Epithelial cell of esophagus (primary cell): ENCODE measurements at places on chromosomes 2 and 18.
A peak's percentile ranks its signal among the peaks of the same experiment; 100 is the strongest.

GRCh38 chr2:136248907-136249306 is 131.0 kb upstream of the CXCR4 start:
- DNase-seq: no peak

DNA sequence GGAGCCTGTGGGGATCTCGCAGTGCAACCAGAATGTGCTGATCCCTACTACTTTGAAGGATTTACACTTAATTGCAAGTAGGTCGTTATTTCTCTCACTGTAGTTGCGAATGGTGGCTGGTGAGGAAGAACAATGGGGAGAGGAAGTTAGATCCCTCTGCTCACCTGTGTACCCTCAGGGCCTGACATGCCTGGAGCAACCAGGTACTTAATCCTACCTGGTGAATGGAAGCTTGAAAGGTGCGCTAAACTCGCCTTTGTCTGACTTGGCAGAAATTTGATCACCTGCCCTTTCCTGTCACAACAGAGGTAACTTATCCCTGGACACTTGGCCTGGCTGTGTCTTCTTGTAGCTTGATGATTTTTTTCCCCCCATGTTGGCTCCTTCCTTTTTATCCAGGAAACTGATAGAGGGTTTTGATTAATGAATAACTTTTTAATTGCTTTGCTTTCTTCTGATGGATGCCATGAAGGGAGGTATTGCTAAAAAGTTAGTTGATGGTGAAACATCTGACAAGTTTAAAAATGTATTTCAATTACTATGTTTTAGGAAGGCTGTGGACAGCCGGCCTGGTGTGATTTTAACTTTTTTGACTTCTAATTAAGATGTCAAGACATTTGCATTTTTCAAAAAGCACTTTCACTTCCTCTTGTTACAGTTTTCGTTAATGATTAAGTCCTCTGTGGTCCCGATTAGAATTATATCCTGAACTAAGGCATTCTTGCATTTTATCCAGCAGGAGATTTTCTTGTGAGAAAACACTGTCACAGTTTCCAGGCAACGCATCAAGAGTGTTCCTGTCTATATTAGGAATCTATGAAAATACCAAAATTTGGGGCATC is 9.2 kb downstream of the SGPP2 start:
- peak; percentile 72 for DNase-seq

- no peak for DNase-seq
Observed at GRCh38 chr2:183123959-183124221, 353 bp upstream of the NUP35 start.

GRCh38 chr2:211900000-211900399 is 638.6 kb downstream of the ERBB4 start:
- DNase-seq: no peak

GRCh38 chr2:176652300-176653182 is 383.3 kb downstream of the MTX2 start:
- peak; percentile 63 for DNase-seq

DNA sequence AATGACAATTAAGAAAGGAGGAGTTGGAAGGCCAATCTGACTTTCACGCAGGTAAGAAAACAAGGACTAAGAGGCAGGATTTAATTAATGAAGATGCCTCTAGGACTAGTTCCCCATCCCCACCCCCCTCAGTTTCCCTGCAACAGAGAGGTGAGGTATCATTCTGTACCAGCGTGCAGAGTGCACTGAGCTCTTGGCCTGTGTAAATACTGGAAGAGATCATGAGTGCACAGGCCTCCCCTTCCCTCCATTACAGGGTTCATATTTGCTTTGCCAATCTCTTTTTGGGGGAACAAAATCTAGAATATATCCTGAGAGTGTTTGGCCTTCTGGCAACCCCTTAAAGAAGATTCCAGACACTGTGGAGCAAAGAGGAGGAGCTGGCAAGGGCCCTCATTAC is 60.9 kb downstream of the MMADHC start:
- no peak for DNase-seq

DNA sequence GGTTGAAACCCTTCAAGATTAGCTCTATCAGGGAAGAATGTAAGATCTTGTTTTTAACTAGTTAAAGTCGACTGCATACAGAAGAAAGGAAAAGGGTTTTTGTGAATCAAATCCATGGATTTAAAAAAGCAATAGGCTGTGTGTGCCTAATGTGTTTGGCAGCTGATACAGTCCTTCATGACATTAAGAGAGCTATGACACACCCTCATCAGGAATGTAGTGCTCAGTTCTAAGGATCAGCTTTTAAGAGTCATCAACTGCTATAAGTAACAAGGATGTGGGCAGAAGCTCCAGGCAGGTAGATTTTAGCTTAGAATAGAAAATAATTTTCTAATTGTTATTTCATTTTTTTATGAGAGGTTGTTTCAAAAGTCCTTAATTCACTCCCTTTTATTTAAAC is 52.9 kb downstream of the PPP1R1C start:
- DNase-seq: peak; percentile 86

DNA sequence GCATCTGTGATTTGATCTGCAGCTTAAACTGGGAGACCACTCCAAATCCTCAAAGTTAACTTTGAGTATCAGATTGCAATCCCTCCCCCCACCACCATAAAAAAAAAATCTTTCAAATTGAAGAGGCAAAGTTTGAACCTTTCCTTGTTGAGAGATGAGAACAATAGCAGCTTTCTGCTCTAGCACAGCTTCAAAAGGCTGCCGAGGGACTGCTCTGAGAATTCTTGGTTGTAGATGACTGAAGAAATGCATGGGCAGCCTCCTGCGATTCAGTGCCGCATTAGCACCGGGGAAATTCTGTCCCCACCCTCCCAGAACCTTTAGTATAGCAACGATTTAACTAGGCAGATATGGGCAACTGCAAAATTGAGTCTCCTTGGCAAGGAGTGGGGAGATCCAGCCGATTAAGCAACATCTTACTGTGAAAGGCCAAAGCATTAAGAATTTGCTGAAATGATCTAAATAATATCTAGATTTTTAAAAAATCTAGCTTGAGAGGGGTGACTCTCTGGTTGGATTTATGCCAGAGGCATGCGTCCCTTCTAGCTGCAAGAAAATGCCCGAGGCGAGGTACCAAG is 3.9 kb upstream of the SP5 start:
- no peak for DNase-seq

DNA sequence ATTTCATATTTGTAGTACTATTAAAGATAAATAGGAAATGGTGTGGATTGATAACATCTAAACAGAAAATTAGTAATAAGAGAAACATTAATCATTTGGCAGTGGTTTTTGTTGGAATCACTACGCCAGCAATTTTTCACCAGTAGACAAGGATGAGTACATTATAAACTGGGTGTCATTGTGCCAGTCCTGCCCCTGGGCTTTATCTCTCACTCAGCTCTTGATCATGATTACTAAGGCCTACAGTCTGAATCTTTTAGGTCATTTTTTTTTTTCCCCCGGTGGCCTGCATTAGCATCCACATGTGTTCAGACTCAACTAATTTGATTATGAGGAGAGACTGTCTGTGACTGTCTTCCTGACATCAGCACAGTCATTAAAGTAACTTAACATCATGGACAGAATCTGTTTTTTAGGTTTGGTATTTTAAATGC is 16.2 kb downstream of the GULP1 start:
- no peak for DNase-seq

DNA sequence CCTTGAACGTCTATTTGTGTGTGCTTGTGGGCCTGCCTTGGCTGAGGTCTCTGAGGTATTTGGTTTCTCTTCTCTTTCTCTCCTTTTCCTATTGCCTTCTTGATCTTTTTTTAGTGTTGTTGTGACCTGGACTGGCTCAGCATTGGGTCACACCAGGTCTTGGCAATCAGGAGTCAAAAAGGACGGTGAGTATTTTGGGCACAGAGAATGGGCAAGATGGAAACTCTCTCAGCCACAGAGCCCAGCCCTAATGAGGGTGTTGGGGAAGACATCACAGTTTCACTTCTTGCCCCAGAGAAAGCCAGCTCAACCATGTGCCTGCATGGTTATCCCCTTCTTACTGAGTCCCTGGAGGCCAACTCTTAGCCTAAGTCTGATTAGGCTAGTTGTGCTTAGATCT is 13.7 kb upstream of the INO80C start:
- DNase-seq: no peak

- no peak for DNase-seq
Observed at GRCh38 chr18:76412818-76413565, 82.0 kb downstream of the ZNF516 start.

DNA sequence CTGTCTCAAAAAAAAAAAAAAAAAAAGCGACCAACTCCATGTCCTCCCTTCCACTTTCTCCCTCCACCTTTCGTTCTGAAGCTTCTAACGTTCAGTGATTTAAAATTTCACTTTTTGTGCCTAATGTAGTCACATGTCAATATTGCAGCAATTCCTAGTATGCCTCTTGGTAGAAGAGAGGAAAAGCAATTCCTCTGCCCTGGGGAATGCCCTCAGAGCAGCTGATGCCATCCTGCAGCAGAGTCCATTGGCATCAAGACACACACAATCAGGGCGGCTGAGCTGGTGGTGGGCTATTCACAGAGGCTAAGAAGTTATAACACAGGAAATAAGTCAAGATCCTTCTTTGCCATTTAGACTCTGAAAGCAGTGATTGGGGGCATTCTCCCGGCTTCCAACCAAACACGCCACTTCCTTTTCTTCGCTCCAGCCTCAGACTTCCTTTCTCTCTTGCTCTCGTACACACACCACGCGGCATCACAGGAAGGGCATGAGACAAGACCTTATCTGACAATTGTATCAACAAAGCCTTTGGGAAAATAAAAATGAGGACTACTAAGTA is 71.9 kb downstream of the MOGAT1 start:
- DNase-seq: no peak

DNA sequence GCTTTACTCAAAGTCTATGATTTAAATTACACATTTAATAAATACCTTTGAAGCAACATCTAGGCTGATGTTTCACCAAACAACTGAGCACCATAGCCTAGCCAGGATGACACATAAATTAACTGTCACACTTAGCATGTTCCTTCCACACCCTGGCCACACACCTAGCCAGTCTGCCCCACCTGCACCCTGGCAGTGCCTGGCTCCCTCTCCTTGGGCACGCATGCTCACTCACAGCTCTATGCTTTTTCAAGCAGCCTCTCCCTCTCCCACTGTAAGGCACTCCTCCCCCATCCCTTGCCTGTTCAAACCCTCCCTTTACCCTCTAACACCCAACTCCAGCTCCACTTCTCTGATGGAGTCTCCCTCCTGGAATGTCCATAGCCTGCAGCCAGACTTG is 357.6 kb upstream of the KLHL29 start:
- DNase-seq: no peak
